ENCODE measurements at places on chromosomes 5 and 9. TPM values are rescaled to one million over a fixed set of nuclear protein-coding genes. Genes with fewer than 3 reads are reported as not detected.

SHOC1 gene
- total RNA-seq, result not detected

FCHO2 gene
- total RNA-seq, result 29.5 TPM

OBP2B gene
- total RNA-seq, result not detected

ITK gene
- 16.5 TPM for total RNA-seq

FCN1 gene
- 2.5 TPM for total RNA-seq

UBTD2 gene
- 27.2 TPM for total RNA-seq

GRCh38 chr5:140857177-140857986 lies 1.7 kb downstream of the PCDHA10 start:
- no peaks in the 10 kb centered on the region for H3K4me1 ChIP-seq
- H3K4me3 ChIP-seq, result no peak overlapping the region
- no peaks in the 10 kb centered on the region for H3K36me3 ChIP-seq
- DNase-seq, result no peak
- no peaks in the 10 kb centered on the region for H3K27me3 ChIP-seq

DNA sequence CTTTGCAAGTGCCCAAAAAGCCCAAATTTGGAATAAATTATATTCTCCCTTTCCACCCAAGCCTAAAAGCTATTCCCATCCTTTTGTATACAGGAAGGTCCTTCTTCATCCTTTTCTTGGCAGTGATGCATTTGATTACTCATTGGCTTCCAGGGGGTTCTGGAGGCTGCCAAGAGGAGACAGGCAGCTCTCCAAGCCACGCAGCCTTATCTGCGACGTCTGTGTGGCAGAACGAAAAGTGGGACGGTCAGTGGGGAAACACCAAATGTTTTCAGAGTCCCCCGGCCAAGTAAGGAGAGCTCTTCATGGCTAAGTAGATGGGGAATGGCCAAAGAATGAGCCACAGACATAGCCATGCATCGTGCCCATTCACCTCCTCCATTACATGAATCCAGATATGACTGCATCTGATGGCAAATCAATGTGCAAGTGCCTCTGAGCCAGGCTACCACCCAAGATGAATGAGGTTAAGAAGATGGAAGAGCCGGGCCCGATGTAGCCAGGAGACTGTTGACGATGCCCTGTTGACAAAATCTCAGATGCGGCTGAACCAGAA lies 12.1 kb downstream of the ADAM19 start:
- H3K4me3 ChIP-seq, result no peak overlapping the region
- peak overlapping the region; percentile 78 for H3K27ac ChIP-seq
- no peak for DNase-seq
- H3K4me1 ChIP-seq, result no peaks in the 10 kb centered on the region
- H3K36me3 ChIP-seq, result no peaks in the 10 kb centered on the region
- no peaks in the 10 kb centered on the region for H3K27me3 ChIP-seq

DNA sequence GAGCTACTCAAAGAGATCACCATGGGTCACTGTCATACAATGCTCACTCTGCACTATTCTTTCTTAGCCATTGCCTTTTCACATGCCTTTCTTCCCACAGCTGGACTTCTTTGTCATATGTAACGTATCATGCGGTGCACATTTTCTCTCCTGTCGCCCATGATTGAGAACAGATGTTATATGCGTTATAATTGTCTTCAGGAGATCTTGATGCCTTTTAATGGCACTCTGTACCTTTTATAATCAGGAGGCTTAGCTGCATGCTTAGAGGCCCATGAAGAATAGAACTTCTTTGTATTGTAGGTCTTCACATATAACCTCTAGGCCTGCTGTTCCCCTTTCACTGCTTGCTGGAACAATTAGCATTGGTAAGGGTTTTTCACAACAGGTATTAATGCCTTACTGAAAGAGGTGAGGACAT lies 436.1 kb downstream of the CDH10 start:
- H3K4me1 ChIP-seq, result no peaks in the 10 kb centered on the region
- no peak overlapping the region for H3K4me3 ChIP-seq
- no peak overlapping the region for H3K27ac ChIP-seq
- H3K27me3 ChIP-seq, result no peaks in the 10 kb centered on the region
- DNase-seq, result no peak
- no peaks in the 10 kb centered on the region for H3K36me3 ChIP-seq

- no peaks in the 10 kb centered on the region for H3K36me3 ChIP-seq
- no peak for DNase-seq
- no peak overlapping the region for H3K27ac ChIP-seq
- H3K4me1 ChIP-seq, result no peaks in the 10 kb centered on the region
- H3K27me3 ChIP-seq, result no peaks in the 10 kb centered on the region
These were observed 51.5 kb downstream of the PCDH1 start for GRCh38 chr5:141826674-141827073.

DNA sequence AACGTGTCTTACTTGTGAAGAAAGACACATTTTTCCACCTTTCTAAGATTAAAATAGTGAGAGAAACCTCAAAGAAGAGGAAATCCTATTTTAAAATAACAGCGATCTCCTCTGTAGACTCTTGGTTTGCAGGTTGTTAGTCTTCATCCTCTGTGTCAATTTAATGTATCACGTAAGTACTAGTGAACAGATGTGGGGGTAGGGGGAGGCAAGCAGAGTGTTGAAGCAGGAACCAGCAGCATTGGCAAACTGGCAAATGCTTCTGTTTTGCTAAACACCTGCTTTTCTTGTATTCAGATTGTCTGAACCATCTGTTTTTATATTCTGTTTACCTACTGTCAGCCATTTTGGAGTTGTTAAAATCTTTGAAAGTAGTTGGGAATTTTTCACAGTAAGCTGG lies 159.3 kb upstream of the TLX3 start:
- DNase-seq, result no peak
- no peaks in the 10 kb centered on the region for H3K36me3 ChIP-seq
- H3K4me1 ChIP-seq, result no peaks in the 10 kb centered on the region
- H3K27me3 ChIP-seq, result no peaks in the 10 kb centered on the region
- H3K27ac ChIP-seq, result no peak overlapping the region
- no peak overlapping the region for H3K4me3 ChIP-seq

- no peaks in the 10 kb centered on the region for H3K36me3 ChIP-seq
- DNase-seq, result no peak
- H3K27me3 ChIP-seq, result no peaks in the 10 kb centered on the region
These were observed 59.2 kb downstream of the PPIC start for GRCh38 chr5:122977319-122977718.

DNA sequence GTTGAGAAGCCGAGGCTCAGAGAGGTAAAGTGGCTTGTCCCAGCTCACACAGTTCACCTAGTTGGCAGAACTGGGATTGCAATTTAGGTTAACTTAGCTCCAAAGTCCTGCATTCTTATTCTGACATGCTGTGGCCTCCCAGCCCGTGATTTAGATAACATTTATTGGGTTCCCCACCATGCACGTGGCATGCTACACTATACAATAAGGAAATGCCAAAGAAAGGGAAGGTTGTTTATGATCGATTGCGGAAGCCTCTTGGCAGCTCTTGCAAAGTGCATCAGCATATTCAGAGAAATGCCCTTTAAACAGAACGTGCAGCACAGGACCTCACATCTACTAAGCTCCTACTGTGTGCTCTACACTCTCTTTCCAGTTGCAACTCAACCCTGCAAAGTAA lies 3.2 kb downstream of the NEURL1B start:
- peak overlapping the region; percentile 83 for H3K27ac ChIP-seq
- no peak for DNase-seq
- no peaks in the 10 kb centered on the region for H3K27me3 ChIP-seq
